ENCODE measurements at places on chromosomes 7 and 10.

GRCh38 chr10:86411852-86412560 lies 45.4 kb upstream of the GRID1 start:
- no peak for DNase-seq

- DNase-seq = peak; percentile 66
Measured at GRCh38 chr7:148962823-148963582, 65.3 kb downstream of the PDIA4 start.

DNA sequence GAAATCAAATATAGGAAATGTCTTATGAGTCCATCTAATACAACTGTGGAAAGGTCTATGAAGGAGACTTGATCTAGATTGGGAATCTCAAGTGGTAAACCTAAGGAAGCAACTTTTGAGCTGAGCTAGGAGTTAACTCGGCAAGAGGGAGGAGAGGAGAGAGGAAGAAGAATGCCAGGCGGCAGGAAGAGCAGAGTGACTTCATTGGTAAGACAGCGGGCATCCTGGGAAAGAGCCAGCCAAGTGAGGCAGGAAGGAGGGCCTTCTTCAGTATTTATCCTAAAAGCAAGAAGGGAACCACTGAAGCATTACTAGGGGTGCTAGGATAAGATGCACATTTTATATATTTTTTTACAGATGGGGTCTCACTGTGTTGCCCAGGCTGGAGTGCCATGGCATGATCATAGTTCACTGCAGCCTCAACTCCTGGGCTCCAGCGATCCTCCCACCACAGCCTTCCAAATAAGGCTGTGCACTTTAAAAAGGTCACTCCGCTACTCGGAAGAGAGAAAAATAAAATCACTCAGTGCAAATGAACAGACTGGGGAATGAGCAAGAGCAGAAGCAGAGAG lies 2.0 kb downstream of the BCL7B start:
- DNase-seq = no peak

GRCh38 chr10:98446151-98446660 lies 529 bp downstream of the HPS1 start:
- peak; percentile 30 for DNase-seq

DNA sequence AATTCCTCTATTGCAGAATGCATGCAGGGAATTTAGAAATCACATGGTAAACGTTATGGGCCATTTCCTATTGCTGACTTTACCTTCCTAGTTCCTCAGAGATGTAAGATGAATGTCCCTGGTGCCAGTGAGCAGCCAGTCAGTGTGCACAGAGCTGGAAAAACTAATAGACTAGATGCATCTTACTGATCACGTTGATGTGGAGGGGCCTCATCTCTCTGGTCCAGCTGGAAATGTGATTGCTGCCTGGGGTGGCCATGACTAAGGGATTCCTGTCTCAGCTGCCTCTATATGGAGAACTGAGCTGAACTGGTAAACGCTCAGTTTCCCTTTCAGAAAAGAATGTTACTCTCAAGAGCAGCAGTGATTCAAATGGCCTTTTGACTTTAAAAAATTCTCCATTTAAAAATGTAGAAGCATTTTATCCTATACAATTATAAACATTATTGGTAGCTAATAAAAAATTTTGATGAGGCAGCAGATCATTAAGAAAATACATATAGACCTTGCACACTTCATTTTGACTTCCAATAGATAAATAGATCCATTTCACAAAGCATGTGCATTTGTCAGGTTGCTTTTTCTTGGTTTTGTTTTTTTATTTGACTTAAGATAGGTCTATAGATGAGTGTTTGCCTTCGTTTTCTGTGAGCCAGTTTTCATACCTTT lies 80.5 kb upstream of the INSYN2A start:
- DNase-seq = no peak

GRCh38 chr10:78599122-78599853 lies 469.5 kb upstream of the ZMIZ1 start:
- no peak for DNase-seq

- DNase-seq = no peak
Measured at GRCh38 chr7:36651404-36651803, 72.9 kb downstream of the AOAH start.

- no peak for DNase-seq
Measured at GRCh38 chr10:109875828-109876821, 47.2 kb downstream of the XPNPEP1 start.

DNA sequence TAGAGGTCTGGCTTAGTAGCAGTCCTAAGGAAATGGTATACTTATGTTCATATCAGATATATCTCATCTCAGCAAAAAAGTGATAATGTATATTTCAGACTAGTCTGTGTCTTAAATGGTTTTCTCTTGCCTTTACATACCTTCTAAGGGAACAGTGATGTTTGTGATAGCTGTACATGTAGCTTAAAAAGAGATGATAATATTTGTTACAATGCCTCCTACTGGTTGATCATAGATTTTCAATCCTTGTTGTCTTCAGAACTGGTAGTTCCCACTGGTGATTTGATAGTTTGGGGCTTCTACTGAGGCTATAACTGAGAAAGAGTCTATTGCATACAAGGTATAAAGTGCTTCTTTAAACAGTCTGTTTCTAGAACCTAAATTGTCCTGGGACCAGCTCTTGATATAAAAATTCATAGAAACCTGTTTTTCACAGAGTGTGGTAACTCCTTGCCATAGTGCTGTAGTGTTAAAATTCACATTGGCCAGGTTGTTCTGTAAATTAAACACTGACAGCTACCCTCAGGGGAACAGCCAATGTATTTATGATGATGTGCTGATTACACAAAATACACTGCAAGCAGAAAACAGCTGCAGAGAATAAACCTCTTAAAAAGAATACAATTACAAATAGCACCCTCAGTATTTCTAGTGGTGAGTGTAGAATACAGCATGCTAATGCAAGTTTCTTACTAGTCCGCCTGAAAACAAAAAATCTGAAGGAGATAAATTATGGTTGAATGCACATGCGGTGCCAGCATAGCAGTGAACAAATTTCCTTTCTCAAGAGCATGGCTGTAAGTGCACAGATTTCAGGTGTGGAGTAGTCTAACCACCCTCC lies 90.3 kb downstream of the BTRC start:
- DNase-seq = no peak

- DNase-seq = no peak
Measured at GRCh38 chr10:14513123-14513522, 182.4 kb upstream of the FRMD4A start.

- no peak for DNase-seq
Measured at GRCh38 chr7:50246551-50246950, 58.0 kb upstream of the IKZF1 start.

- no peak for DNase-seq
Measured at GRCh38 chr10:21527598-21528235, 2.2 kb upstream of the SKIDA1 start.

Measured in CD14-positive monocyte (primary cell).